ENCODE measurements at places on chromosomes 6 and 20.

GRCh38 chr6:135267085-135267484 is 86.0 kb downstream of the MYB start:
- no peak for DNase-seq

DNA sequence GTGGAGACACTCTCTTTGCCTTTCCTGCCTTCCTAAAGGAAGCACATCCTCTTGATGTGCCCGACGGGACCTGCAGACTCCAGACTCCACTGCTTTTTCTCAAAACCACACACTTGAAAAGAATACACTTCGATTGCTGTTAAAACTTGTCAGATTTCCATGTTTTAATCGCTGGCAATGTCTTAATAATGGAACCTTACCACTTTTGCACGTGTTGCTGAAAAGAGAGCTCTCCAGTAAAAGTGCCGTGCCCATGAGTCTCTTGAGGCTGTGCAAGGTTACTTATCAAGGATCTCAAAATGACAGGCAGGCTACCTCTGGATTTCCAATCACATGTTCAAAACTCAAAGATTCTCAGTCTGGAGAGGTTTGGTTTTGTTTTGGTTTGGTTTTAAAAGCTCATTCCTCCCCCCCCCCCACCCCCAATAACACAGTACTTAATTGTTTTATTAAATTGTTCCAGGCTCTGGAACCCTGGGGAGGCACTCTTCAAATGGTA is 12.0 kb upstream of the TFAP2A start:
- DNase-seq: no peak

- no peak for DNase-seq
These were observed 1.3 kb upstream of the SNAI1 start for GRCh38 chr20:49981218-49982071.

DNA sequence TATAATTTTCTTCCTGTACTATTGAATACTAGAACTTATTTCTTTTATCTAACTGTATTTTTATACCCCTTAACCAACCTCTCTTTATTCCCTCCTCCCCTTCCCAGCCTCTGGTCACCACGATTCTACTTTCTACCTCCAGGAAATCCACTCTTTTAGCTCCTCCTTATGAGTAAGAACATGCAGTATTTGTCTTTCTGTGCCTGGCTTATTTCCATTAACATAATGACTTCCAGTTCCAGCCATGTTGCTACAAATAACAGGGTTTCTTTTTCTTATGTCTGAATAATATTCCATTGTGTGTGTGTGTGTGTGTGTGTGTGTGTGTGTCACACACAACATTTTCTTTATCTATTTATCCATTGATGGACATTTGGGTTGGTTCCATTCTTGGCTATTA is 152.3 kb upstream of the OLIG3 start:
- no peak for DNase-seq

GRCh38 chr6:159830501-159831372 is 30.7 kb downstream of the PNLDC1 start:
- no peak for DNase-seq

DNA sequence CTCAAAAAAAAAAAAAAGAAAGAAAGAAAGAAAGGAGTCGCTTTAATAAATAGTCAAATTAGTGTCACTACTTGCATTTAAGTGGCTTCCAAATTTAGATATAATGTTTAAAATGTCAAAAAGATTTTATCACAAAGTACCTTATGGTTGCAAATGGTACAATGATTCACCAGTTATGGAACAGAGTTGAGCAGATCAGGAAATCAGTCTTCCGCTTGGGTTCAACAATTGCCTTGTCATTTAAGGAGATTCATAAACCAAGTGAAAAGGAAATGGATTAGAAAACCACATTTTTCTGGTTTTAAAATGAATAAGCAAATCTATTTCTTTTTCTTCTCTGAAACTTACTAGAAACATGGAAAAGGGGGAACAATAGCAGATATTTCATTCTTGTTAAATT is 94.8 kb upstream of the PTPRT start:
- no peak for DNase-seq

DNA sequence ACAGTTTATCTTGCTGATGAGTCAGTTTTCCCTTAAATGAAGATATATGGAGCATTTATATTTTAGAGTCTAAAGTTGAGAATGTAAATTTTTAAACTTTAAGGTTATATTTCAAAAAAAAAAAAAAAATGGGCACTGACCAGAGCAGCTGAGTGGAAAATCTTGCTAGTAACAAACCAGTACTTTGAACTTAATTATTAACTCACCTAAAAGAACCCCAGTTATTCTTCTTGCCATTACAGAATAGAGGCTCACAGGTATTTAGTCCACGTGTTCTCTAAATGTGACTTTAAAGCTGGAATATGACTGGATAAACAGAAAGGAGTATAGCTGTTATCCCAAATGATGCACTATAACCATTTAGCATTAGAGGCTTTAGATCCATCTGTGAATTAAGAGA is 178.4 kb downstream of the COL9A1 start:
- no peak for DNase-seq

DNA sequence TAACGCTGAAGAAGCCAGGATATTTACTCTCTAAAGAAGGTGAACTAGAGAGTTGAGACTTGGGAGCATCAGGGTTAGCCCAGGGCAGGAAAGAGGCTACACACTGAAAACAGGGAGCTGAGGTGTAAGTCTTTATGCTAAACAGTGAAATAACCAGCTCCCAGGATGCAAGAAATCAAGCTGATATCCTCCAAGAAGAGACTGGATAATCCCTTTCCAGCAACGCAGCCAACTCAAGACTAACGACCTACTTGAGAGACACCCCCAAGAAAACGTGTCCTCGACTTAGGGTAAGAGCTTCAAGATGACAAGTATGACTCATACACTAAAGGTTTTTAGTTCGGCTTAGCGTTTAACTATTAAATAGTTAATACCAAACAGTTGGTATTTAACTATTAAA is 202.2 kb downstream of the TASP1 start:
- DNase-seq: no peak

DNA sequence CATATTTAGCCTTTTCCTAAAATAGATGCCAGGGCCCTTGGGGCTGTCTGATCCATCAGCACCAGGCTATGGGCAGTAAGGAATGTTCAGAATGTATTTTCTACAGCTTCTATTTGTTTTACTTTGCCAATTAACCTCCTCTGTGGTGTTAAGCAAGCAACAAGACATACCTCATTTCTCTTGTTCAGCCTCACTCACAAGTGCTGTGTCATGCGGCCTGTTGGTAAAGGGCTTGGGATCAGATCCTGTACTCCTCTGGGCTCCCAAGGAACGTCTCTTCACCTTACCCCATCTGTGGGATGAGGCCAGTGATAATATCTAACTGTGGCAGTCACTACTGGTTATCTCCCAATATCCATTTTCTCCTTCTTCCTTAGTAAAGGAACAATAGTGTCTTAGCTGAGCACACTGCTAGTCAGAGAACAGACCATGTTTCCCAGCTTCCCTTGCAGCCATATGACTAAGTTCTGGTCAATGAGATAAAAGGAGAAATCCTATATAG is 7.0 kb upstream of the DSTN start:
- DNase-seq: no peak

DNA sequence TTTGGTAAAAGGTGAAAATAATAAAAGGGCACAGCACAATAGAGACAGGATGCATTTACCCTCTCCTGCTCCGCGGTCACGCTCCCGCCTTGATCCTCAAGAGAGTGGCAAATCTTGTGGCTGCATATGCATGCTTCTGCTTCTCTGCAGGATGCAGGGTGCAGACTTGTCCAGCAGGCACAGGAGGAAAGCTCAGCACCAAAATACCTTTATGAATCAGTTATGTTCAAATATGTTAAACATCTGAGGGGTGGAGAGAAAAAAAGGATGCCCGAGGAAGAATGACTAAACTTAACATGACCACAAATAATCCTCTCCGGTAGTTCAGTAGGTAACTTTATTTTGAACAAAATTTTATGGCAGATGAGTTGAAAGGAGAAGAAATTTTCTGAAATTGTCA is 366.1 kb upstream of the SOX4 start:
- no peak for DNase-seq

DNA sequence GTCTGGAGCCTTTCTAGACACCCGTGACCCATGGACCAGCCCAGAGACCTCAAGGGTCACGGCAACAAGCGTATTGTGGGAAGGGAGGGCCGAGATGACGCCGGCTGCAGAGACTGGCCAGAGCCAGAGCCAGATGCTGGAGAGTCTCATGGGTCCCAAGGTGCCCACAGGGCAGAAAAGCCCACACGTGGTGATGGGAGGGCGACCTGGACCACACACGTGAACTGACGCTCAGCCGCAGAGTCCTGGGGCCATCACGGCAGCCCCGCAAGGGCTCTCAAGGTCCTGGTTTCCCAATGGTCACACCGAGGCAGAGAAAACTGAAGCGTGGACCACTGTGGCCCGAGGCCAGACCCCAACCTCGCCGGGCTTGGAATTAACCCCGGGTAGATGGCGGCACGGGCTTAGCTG is 92.6 kb downstream of the YTHDF1 start:
- no peak for DNase-seq

DNA sequence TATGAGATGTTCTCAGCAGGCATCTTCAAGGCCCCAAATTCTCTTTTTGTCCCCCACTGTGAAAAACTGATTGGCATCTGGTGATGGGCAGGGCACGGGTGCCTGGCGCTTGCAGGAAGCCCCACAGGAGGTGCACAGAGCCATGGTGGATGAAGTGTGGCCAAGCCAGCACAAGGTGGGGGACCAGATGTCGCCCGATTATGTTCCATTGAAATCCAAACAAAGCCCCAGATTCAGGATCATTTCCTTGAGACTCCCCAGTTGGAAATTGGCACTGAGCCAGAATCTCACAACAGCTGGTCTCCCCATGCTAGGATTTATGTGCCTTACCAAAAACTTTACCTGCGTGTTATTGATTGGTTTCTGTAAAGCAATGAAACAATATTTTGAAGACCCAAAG is 186.1 kb downstream of the ADAT2 start:
- DNase-seq: peak; percentile 23

GRCh38 chr6:150245148-150245935 is 102.5 kb downstream of the PPP1R14C start:
- DNase-seq: no peak

DNA sequence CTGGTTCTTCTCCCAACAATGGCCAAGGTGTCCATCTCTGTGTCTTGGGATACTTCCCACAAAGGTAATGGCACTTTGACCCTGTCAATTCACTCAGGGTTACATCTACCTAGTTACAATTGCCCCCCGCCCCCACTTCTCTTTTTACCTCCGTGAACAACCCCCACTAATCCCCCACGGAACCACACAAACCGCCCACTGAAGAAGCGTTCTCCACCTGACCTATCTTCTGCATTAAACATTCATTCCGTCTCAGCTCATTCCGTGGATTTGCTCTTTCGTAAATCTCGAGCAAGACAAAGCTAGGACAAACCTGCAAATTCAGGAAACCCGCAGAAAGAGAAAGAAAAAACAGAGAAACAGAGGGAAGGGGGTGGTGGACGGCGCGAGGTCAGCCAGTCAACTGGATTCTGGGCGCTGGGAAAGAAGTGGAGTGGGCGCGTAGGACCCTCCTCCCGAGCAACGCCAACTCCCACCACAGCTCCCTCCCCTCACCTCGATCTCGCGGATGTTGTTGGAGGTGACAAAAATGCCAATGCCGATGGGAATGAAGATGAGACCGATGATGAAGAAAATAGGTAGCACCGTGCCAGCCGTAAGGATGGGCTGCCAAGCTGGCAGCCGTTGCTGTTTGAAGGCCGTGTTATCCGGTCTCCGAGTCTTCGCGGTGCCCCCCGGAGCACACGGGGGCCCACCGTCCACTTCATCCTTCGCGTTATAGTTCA is 523 bp downstream of the TMEM30A start:
- DNase-seq: peak; percentile 7

DNA sequence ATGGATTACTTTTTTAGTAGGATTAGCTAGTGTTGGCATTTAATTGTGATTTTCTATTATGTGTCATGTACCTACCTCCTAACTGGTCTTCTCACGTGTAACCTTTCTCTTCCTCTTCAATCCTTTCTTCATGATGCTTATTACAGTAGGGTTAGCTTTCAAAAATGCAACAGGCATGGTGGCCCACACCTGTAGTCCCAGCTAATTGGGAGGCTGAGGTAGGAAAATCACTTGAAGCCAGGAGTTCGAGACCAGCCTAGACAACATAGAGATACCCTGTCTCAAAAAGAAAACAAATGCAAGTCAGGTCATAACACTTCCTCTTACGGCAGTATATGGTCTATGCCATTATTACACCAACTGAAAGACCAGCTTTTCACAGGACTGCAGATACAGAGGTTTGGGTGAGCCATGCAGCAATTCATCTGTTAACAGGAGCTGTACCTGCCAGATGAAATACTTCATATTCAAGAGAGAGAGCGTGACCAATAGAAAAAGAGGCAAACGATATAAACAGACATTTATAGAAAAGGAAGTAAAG is 195.0 kb downstream of the TMEM242 start:
- DNase-seq: no peak

DNA sequence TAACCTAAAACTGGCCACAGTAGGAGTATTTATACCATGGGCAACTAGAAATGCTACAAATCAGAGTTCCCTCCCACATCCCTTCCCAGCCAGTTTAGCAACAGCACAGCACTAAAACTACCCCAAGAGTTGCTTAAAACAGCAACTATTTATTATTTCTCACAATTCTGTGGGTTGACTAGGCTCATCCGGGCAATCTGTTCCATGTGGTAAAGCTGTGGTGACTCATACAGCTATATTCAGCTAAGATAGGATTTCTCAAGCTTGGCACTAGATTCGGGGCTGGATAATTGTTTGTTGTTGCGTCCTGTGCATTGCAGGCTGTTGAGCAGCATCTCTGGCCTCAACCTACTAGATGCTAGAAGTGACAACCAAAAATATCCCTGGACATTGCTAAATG is 8.6 kb upstream of the HECA start:
- DNase-seq: no peak

GRCh38 chr6:119241111-119241465 is 108.5 kb downstream of the MAN1A1 start:
- DNase-seq: no peak

DNA sequence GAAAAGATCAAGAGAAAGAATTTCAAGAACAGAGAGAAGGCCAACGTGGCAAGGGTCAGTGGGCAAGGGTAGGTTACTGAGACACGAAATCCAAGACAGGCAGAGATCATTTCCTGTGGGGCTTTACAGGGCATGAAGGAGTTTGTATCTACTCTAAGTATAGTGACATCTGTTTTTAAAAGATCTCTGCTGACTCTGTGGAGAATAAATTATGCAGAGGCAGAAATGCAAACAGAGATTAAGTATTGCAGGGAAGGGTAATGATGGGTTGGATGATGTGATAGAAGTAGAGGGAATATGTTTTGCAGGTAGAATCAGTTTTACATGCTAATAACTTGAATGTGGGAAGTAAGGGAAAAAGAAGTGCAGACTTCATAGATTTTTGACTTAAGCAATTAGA is 243.5 kb downstream of the FRK start:
- DNase-seq: no peak

GRCh38 chr20:9092655-9093054 is 23.8 kb downstream of the PLCB4 start:
- DNase-seq: no peak
